ENCODE measurements at places on chromosomes 6 and 20.

DNA sequence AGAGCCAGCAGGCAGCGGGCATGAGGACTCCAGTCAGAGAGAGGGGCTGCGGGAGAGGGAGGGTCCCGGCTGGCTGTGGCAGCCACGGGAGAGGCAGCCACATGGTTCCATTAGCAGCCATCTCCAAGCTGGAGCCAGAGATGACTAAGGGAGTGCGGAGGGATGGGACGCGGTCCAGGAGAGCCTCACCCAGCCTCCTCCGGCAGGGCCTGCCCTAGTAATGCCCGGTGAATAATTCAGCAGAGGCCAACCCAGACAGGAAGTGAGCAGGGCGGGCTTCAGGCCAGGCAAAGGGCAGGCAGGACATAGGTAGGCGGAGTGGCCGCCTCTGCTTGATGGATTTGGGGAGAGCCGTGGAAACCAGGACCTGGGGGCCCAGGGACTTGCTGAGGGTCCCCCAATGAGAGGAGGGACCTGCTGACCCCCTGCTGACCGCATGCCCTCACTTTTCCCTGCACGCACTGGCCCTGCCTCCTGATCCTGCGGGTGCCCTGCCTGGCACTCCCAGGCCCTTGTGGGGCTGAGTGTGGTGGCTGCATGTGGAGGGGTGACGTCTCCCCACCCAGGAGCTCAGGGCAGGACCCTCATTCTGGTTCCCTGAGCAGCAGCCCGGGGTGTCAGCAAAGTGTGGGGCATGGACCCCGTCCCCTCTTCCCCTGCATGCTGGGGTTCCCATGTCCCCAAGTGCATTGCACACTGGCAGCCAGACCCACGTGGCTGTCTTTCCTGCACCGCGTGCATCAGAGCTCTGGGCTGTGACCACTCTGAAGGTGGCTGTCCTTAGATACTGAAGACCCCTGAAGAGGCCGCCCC lies 51.8 kb upstream of the SLCO4A1 start:
- no peak for DNase-seq

- no peak for DNase-seq
These were observed 58.9 kb upstream of the KLHL31 start for GRCh38 chr6:53724501-53724900.

GRCh38 chr20:58710481-58711265 lies 18.1 kb downstream of the NPEPL1 start:
- DNase-seq: no peak

- no peak for DNase-seq
These were observed 548.2 kb downstream of the PRKN start for GRCh38 chr6:162179196-162179951.

GRCh38 chr6:106702046-106702445 lies 72.7 kb downstream of the QRSL1 start:
- no peak for DNase-seq

DNA sequence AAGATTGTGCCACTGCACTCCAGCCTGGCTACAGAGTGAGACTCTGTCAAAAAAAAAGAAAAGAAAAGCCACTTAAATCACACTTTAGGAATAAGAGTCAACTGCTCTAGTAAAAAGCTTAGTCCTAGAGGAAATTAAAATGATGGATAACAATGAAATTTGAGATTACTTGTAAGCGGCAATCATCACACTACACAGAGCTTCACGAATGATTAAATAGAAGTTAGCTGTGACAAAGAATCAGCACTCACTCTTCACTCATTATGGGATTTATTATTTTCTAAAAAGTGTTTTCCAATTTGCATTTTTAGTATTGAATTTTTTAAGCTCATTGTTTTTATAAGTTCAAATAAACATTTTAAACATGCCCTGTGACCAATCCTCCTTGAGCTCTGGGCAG lies 718.0 kb downstream of the UTRN start:
- DNase-seq: no peak

- no peak for DNase-seq
These were observed 62.8 kb downstream of the GRM4 start for GRCh38 chr6:34082864-34083626.

DNA sequence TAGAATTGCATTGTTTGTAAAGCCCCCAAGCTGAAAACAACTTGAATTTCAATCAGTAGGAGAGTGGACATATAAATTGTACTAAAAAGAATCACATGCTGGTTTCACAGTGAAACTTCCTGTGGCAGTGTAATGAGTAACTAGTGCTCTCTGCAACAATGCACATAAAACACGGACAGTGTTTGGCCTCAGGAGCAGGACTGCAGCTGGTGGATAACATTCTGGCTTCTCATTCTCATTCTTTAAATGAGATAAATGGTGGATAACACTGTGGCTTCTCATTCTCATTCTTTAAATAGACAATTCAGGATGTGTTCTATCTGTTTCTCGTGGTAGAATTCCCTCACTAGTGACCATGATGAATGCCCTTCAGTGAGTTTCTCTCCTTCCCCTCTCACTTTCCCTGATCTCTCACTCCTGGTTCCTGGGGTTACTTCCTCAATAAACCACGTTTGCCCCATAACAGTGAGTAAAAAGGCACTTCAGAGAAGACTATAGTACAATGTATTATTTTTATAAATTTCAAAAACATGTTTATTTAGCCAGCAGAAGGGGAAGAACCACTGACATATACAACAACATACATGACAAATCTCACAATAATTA lies 59.9 kb downstream of the SLC22A2 start:
- DNase-seq: no peak

DNA sequence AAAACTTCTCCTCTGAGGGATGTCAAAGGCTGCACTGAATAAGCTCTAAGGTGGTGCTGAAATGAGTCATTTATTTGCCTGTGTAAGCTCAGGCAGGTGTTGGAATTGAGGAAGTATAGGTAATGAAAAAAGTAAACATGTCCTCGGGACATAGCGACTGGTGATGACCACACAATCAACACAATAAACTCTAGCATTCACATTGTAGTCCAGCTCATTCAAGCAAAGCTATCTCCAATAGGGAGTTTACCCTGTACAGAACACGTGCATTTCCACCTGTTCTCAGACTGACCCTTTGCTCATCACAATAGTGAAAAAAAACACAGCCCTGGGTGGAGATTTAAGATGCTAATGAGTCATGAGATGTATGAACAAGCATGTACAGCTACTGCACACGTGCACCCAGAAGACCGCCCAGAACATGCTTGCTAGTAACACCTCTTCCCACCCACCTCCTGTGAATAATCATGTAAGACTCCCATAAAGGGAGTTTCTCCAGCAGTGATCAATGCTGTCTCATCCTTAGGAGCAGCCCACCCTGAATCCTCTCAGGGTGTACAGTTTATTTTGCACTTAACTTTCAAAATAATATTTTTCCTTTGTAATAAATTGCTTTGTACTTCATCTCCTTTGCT lies 33.0 kb upstream of the POU5F1 start:
- DNase-seq: peak; percentile 61
